H1 (cell line): ENCODE measurements at places on chromosomes 4 and X. TPM values are rescaled to one million over a fixed set of nuclear protein-coding genes. Genes with fewer than 3 reads are reported as not detected.

GDPD2 gene
- 68.3 and 75.5 TPM in 2 replicates for polyA plus RNA-seq

SPCS3 gene
- polyA plus RNA-seq: 12.5 and 18.4 TPM in 2 replicates

HS6ST2 gene
- 3.9 and 5.6 TPM in 2 replicates for polyA plus RNA-seq

PGAM4 gene
- polyA plus RNA-seq: 0.54 and 0.57 TPM in 2 replicates

PAGE1 gene
- polyA plus RNA-seq: not detected in 2 replicates
